Central memory CD4-positive, alpha-beta T cell (primary cell): ENCODE measurements at places on chromosomes 1 and 21.

DNA sequence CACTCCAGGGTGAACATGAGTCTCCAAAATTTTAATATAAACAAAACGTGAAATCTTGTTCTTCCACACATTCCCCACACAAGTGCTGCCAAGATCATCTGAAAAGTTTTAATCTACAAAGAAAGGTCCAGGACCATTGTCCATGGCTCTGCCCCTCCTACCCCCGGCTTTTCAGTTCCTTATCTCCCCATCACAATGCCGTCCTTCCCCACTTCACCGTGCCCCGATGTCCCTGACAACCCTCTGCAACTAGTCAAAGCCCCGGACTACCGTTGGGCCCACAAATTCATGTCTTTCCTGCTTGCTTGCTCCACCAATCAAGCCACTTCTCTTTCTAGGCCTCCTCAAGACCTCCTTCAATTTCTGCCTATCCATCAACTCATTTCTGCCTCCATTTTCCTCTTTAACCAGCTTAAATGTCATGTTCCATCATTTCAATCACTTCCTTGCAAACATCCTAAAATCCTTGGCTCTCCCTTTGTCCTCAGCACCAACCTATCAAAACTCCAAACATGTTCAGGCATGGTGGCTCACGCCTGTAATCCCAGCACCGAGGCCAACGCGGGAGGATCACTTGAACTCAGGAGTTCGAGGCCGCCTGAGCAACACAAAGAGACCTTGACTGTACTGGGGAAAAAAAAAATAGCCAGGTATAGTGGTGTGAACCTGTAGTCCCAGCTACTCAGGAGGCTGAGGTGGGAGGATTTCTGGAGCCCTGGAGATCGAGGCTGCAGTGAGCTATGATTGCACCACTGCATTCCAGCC, 14.0 kb upstream of the BMP8B start:
- no peak for DNase-seq

DNA sequence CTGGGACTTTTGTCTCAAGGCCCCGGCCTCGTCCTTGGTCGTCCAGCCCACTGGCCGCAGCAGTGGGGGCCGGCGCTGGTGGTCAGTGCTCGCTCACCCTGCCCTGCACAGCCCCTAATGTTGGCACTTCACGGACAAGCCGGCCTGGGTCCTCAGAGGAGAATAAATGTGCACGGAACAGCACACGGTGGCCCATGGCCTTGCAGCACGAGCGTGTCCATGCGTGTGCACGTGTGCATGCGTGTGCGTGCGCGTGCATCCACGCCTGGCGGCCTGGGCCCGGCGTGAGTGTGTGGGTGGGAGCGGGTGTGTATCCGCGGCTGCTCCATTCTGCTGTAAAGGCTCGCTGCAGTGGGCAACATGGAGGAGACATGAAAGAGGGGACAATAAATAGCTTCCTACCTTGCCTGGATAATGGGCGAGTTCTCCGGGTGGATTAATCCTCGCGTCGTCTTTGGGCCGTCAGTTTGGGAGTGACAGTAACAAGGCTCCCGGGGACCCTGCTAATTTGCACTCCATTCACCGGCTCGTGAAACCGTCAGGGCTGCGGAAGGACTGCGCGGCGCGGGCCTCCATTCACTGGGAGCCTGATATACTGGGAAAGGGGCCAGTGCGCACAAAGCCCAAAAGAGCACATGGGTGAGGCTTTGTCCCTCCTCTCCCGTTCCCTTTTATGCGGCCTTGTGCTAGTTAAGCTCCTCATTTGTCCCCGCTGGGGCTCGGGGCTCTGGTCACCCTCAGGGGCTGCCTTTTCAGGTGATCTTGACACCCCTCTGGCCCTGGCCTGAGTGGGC, 142.8 kb downstream of the PRDM16 start:
- DNase-seq, result no peak

- no peak for DNase-seq
Observed at GRCh38 chr1:14332158-14332557, 266.3 kb upstream of the KAZN start.

DNA sequence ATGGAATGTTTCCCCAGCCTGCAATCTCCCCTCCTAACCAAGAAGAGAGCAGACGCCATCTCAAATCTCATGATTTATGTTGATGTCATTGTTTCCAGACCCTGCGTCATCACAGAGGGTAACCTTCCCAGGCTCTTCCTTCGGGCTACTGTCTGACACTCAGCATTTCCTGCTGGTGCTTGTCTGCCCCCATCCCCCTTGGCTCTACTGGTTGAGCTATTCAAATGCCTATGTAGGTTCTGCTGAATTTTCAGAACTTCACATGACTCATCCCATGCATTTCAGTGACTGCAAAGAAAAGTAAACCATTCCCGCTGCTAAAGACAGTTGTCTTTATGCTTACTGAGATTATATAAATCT, 24.8 kb upstream of the ITPKB start:
- DNase-seq, result peak; percentile 19

GRCh38 chr21:41008351-41008750, 159.6 kb upstream of the BACE2 start:
- no peak for DNase-seq

DNA sequence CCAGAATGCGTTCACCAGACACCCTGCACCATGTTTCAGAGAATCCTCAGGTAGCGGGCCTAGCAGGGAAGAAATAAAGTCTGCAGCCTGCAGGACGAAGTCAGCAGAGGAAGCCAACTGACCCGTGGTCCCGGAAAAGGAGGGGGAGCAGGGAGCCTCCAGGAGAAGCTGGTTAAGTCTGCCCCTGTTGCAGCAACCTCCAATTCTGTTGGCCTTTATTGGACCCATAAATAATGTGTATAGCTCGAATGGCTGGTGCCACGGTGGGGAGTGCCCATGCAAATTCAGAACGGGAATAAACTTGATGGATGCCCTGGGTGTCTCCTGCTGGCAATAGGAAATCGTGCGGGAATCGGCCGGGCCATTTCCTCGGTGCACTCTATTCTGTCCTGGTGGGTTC, 254.1 kb downstream of the AJAP1 start:
- no peak for DNase-seq

DNA sequence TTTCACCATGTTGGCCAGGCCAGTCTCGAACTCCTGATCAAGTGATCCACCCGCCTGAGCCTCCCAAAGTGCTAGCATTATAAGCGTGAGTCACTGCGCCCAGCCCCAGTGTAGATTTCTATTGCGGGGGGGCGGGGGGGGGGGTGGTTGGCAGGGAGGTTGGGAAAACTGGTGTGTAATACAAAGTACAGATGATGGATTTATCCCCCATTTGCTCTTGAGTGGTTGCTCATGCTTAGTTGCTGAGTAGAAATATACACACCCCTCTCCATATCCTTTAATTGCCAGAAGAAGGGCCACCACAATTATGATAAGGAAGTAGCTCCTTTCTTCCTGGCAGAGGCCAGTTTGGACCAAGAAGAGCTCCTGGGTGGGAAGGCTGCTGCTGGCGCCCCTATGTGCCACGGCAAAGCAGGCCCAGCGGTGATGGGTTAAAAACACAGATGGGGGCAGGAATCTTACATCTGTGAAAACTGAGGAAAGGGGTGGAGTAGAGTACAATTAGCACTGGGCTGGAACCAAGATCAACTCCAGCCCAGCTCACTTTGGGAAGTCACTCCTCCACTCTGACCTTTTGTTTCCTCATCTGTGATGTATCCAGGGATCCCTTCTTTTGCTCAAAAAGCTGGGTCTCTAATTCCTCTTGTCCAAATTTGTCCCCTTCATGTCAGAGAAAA, 55.2 kb downstream of the MRPL37 start:
- DNase-seq, result no peak

GRCh38 chr1:98315309-98315708, 346.2 kb upstream of the SNX7 start:
- DNase-seq, result no peak

- DNase-seq, result no peak
Observed at GRCh38 chr1:207240325-207241101, 81.0 kb upstream of the CD55 start.

DNA sequence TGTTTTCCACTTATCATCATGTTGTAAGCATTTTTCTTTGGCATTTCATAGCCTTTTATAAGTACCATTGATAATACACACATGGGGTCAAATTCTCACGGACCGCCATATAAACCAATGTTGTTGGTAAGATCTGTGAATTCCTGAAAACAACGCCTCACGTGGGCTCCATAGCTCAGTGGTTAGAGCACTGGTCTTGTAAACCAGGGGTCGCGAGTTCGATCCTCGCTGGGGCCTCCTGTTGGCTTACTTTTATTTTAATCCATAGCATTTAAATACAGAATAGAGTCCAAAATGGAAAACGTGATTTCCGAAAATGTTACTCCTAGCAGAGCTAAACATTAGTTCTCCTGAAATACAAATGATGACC, 83.1 kb downstream of the HHIPL2 start:
- DNase-seq, result peak; percentile 64

DNA sequence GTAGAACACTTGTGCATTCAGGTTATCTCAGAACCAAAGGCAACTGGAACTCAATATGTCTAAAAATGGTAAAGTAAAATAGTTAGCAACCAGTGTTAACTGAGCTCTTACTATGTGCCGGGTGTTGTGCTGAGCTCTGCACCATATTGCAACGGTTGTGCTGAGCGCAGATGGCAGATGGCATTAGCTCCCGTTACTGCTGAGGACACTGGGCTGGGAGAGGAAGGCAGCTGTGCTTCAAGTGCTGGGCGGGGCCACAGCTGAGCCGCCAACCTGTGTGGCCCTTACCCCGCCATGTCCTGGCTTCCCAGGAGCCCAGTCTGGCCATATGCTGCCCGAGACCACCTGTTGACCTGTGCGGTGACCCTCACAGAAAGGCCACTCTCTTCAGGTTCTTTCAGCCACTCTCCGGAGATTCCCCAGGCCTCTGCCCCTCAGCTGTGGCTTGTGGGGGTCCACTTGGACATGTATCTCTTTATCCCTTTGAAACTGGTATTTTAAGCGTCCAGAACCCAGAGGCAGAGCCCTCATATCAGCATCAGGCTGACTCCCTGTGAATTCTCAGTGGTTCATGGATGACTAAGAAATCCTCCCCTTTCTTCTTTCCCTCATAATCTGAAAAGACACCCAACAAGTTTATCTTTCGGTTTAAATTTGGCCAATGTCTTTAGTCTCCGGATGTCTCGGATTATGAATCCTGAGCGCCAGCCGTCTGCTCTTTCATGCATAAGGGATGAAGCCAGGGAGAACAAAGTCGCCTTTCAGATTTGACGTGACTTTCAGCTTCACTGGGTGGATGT, 26.4 kb downstream of the LDLRAP1 start:
- no peak for DNase-seq

- peak; percentile 21 for DNase-seq
Observed at GRCh38 chr1:41432481-41433280, 51.8 kb downstream of the EDN2 start.

- DNase-seq, result no peak
Observed at GRCh38 chr1:111719135-111719534, 20.1 kb downstream of the INKA2 start.

DNA sequence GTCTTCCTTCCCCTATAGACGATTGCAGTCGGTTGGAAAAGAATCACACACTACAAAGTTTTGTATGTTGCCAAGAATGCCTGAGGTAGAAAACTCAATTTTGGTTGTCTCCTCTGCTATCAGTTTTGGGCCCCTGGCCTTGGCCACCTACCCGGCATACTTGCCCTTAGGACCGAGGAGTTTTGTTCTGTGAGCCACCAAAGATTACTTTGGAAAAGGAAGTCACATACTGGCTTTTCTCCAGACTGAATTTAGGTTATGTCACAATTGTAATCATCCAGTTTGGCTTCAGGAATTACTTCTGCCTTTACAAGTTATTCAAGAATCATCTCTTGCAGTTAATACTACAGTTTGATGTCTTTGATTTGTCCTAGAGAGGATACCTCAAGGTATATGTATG, 71.4 kb downstream of the RGL1 start:
- no peak for DNase-seq

DNA sequence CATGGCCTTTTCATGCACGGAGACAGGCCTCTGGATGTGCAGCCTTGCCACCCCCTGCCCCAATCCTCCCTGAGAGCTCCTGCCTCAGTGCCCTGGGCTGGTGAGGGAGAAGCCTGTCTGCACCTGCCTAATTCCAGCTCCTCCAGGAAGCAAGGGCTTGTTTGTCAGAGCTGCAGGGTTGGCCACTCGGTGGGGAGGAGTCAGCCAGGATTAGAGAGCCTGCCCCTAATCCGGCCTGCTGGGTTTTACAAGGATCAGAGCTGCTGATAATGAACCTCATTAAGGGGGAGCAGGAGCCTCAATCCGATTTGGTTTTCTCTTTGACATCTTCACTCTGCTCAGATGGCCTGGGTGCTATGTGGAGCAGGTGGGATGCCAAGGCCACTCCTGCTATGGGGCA, 31.9 kb upstream of the LHX4 start:
- no peak for DNase-seq

GRCh38 chr1:7931446-7931812, 9.2 kb downstream of the TNFRSF9 start:
- no peak for DNase-seq

DNA sequence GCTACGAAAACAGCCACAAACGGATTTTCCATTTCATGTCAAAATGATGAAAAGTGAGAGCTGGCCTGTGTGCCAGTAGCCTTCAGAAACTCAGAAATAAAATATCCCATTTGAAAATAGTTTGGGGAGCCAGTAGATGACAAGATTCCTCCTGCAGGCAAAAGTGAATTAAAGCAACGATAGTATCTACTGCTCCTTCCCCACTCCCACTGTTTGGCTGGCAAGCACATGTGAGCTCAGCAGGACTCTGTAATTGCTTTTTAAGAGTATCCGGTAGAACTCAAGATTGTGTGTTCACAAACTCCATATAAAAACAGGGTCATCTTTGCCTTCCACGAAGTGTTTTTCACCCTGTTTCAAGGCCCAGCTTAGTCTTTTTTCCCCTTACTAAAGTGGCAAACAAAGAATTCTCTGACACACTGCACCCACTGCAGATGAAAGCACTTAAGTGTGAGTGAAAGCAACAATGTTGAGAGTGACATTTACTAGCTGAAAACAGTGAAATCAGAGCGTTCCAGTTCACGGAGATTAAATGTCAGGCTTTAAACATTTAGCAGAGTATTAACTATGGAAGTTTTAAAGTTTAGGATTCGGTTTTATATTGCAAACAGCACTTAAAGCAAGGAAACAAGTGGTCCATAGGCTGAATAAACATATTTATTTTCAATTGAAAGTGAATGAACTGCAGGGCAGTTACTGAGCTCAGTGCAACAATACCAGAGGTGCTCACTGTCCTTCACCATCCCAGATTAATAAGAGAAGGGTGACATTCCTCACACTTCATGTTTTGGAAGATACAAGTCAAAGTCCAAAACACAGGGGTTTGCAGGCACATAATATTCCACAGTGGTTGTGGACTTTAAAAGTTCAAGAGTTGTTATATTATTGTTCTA, 70.0 kb downstream of the ALG14 start:
- DNase-seq, result no peak

- no peak for DNase-seq
Observed at GRCh38 chr1:172530000-172530399, 3.0 kb upstream of the SUCO start.

DNA sequence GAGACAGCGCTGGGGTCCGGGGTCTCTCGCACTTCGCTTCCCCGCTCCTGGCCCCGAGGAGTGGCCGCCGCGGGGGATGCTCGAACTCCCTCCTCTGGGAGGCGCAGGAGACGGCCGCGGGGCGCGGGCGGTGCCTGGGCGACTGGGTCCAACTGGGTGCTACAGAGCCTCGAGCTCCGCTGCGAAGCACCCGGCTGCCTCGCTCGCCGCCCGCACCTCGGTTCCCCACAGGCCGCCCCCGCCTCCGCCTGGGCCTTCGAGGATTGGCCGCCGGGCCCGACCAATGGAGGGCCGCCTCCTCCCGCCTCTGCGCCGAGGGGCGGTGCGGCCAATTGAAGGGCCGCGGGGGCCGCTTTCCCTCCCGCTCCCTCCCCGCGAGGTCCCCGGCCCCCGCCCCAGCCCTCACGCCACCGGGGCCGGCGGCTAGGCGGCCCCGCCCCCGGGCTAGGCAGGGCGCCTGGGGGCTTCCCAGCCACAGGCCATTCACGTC, at the start of gene CNN3:
TSS of gene CNN3 (minus strand) at position 196 of the 490 bp plus-strand sequence. CDS start 216 bp downstream, outside the sequence.
- DNase-seq, result peak; percentile 49
